ENCODE measurements at places on chromosomes 4 and X. TPM values are rescaled to one million over a fixed set of nuclear protein-coding genes. Genes with fewer than 3 reads are reported as not detected.

VCX gene
- total RNA-seq: not detected

NAP1L2 gene
- total RNA-seq: not detected

FTSJ1 gene
- total RNA-seq: 54.7 TPM

ABCE1 gene
- total RNA-seq: 97.3 TPM

CSAG1 gene
- not detected for total RNA-seq

EGF gene
- total RNA-seq: not detected

- DNase-seq: no peak
Measured at GRCh38 chr4:155234206-155234605, 25.8 kb downstream of the NPY2R start.

DNA sequence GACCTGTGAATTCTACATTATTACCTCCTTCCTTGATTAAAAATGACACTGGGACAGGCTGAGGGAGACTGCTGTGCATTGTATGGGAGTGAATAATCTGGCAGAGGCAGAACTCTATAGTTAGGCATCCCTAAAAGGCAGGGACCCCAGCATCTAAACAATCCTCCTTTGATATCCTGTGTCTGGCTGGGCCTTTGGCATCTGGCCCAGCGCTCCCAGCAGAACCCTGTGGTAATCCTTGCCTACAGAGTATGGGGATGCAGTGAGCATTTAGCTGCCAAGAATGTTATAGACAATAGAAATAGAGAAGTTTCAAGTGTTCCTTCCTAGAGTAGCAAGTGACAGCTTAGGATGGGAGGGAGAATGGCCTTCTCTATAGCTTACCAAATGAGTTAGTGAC, 38.5 kb downstream of the ZCCHC12 start:
- no peak for DNase-seq

DNA sequence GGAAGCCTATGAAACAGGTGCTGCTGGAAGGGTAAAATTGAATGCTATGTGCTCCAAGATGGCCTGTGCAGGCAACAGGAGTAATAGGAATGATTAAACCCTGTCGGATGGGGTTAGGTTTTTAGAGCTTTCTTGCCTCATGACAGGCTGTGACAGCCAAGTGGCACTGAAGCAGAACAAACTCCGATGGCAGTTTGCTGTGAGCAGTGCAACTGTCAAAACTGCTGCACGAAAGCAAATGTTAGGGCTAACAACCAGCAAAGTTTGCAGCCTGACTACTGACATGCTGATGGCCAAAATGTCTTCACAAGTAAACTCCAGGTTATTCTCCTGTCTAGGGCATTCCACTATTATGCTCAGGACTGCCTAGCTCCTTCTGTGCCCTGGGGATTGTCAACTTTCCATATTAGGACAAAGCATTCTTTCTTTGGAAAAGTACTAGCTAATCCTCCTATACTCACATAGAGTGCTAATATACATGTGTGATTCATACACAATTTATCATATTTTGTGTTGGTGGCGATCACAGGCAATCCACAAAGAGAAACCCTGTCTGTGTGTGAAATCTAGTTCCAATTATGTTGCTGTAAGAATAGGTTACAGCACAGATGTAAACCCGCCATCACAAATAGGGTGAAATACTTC, 486.6 kb upstream of the TENM3 start:
- no peak for DNase-seq

DNA sequence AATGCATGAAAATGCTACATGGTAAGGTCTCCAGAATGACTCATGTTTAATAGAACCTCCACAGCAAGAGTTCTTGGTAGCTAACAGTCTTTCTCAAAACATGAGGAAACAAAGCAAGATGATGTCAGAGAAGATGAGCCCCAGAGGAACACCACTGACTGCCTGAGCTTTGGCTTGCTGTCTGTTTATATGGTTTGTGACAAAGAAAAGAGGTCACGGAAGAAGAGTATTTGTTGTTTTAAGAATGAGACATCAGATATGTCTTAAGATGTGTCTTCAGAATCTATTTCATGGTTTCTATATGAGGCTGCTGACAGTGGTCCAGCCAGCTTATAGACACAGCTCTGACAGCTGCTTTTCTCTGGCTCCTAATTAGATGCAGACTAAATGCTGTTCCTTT, 18.8 kb upstream of the AREG start:
- no peak for DNase-seq

DNA sequence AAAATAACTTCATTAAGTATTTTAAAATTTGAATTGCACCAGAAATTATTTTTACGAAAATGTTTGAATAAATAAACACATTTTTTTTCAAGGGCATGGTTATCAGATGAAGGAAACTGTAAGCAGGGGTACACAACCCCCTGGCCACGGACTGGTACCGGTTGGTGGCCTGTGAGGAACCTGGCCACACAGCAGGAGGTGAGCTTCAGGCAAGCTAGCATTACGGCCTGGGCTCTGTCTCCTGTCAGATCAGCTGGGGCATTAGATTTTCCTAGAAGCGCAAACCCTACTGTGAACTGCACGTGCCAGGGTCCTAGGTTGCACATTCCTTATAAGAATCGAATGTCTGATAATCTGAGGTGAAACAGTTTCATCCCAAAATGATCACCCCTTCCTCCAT, 1499.7 kb upstream of the AGA start:
- DNase-seq: no peak

GRCh38 chrX:72381439-72382201, 75.9 kb upstream of the CITED1 start:
- DNase-seq: no peak

- no peak for DNase-seq
Measured at GRCh38 chr4:86271057-86271456, 88.8 kb downstream of the MAPK10 start.

DNA sequence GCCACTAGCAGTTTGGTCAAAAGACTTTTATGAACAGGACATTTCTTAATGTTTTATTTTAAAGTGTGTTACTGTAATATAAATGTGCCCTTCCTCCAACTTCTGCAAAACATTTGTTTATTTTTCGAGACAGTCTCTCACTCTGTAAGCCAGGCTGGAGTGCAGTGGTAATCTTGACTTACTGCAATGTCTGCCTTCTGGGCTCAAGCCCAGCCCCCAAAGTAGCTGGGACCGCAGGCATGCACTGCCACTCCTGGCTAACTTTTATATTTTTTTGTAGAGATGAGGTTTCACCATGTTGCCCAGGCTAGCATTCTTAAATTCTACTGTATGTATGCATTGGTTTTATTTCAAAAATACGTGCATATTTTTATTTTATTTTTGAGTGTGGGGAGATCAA, 1201.9 kb downstream of the STIM2 start:
- DNase-seq: no peak
